Activated T-helper 1 cell treated with anti-CD3 and anti-CD28 coated beads, Interleukin-2, amount 50 U/mL, for 16 hours (primary cell): ENCODE measurements at places on chromosomes 13 and 19.

- DNase-seq, result peak; percentile 74
Measured at GRCh38 chr19:39328046-39328705, 7.5 kb upstream of the LRFN1 start.

DNA sequence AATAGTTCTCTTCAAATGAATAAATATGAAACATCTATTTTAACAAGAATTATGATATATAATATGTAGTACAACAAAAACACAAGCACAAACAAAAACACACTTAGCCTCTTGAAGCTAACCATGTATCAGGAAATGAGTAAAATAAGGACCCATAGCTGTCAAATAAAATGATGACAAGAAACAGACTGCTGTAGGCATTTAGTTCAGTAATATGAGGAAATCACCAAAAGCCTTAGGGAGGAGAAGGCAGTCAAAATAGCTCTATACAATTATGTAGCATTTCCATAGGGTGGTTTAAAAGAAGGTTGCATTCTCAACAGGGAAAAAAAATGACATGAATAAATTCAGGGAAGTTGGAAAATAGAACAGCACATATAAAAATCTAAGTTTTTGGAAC is 163.4 kb downstream of the PCDH20 start:
- no peak for DNase-seq

GRCh38 chr19:55259540-55260210 is 858 bp upstream of the PPP6R1 start:
- no peak for DNase-seq

- DNase-seq, result no peak
Measured at GRCh38 chr19:12788042-12788681, 3.1 kb upstream of the JUNB start.

GRCh38 chr19:38655148-38655824 is 7.8 kb downstream of the ACTN4 start:
- no peak for DNase-seq

DNA sequence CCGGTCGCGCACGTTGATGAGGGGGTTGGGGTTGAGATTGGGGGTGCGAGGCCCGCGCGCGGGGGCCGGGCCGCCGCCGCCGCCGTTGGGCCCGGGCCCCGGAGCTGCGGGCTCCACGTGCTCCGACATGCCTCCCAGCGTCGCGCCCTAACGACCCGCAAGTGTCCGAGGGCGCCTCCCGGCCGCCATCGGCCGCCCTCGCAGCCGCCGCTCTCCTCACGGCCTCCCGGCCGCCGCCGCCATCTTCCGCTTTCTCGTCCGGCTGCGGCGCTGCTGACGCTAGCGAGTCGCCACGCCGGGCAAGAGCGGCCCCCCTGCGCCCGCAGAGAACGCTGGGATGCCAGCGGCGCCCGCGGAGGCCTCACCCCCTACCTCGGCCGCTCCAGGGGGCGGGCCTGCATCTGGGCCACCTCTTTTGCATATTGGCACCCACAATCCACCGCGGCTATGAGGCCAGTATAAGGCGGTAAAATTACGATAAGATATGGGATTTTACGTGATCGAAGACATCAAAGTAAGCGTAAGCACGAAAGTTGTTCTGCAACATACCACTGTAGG is at the start of gene TMEM259:
TSS of gene TMEM259 (minus strand) at position 256 of the 558 bp plus-strand sequence. CDS start at position 129, 127 bp downstream.
- DNase-seq, result peak; percentile 97

GRCh38 chr13:26685606-26686005 is 75.0 kb downstream of the GPR12 start:
- no peak for DNase-seq

GRCh38 chr19:38004186-38004520 is 97.1 kb downstream of the SIPA1L3 start:
- no peak for DNase-seq

DNA sequence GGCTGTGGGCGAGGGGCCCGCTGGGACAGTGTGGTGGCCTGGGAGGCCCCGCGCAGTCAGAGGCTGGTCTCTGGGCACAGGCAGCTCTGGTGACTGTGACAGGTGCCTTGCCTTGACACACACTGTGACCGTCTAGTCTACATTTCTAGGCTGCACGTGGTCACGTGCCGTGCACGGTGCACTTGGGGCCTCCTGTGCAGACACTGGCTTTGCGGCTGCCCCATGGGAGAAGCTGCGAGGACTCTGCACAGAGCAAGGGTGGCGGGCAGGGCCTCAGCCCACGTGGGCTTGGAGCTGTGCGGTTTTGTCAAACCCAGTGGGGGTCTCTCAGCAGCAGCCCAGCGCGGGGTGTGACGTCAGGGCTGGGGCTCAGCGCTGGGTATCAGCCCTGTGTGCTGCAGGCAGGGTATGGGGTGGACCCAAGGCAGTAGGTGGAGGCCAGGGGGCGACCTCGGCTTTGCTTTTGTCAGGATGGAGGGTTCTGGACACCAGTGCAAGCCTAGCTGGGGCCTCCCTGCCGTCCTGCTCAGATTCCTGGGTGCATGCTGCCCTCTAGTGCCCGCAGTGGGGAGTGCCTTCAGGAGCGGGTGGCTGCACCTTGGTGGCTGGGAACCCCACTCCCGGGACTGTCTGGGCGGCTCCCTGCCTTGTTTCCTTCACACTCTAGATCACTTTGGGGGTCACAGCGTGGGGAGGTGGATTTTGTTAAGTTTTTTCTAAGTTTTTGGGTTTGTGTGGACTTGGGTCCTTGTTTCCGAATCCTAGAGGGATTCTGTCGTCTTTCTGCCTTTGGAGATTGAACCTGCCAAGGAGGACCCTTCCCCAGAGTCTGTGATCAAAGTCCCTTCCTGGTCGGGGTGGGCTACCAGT is 62.6 kb downstream of the KDM4B start:
- peak; percentile 71 for DNase-seq

GRCh38 chr19:45051929-45052579 is 13.2 kb downstream of the CLASRP start:
- no peak for DNase-seq

GRCh38 chr19:35522745-35523327 is 5.3 kb downstream of the SBSN start:
- no peak for DNase-seq

DNA sequence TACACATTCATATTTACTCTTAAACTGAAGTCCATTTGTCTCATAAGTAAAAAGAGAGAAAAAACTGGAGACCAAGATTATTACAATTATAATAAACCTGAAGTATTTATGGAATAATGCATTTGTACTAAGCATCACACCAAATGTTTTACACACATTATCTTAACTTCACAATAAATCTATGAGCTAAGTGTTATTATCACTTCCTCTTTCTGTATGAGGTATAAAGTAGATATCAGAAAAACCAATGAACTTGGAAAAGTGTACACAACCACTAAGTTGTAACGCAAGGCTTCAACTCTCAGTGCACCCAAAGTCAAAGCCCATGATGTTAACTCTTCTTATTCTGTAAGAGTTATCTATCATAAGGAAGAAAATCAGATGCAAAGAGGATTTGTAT is 274.7 kb downstream of the FGF14 start:
- no peak for DNase-seq

DNA sequence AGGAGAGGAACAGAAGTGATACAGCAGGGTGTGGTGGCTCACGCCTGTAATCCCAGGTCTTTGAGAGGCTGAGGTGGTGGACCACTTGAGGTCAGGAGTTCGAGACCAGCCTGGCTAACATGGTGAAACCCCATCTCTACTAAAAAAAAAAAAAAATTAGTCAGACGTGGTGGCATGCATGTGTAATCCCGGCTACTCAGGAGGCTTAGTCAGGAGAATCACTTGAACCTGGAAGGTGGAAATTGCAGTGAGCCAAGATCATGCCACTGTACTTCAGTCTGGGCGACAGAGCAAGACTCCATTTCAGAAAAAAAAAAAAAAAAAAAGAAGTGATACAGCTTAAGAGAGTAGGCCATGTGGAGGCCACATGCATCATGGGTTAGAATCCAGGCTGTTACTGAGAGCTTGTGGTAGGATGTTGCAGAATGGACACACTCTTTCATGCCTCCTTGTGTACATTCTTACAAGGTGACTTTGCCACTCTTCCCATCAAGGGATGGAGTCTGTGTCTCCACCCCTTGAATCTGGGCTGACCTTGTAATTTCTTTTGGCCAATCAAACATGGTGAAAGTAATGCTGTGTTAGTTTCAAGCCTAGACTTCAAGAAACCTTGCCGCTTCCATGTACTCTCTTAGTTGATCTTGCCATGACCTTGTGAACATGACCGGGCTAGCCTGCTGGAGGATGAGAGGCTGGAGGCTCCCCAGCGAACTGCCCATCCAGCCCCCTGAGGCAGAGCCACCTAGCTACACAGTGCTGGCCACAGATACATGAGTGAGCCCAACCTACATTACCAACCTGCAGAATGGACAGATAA is 12.3 kb downstream of the FAM187B start:
- DNase-seq, result no peak

GRCh38 chr13:74301258-74301935 is 167.2 kb upstream of the KLF12 start:
- no peak for DNase-seq

GRCh38 chr13:110583178-110583865 is 21.8 kb upstream of the RAB20 start:
- no peak for DNase-seq

- no peak for DNase-seq
Measured at GRCh38 chr13:20624213-20624612, 57.3 kb downstream of the IFT88 start.

- no peak for DNase-seq
Measured at GRCh38 chr13:48194379-48194754, 38.6 kb upstream of the ITM2B start.

DNA sequence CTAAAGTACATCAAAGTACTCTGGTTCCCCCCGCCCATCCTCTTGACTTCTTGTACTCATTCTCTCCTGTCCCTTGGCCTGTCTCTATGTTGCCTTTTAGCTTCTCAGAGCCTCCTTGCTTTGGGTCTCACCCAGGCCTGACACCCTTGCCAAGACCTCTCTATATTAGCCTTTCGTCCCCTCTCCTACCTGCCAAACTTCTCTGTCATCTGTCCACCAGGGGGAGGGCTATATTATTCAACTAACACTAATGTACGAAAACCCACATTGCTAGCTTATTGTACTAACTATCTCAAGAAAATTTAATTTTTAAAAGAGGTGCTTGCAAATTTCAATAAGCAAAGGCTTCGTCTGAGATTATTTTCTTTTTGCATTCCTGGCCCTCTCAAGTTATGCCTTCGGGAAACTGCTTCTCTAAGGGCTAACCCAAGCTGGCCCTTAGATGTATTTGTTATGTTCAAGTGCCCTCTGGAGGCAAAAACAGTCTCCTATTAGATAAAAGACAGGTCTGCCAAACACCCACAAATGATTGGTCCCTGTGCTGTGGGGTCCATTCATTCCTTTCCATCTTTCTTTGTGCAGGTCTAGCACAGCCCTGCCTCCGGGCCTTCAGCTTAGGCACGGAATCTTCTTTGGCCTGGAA is 6.3 kb upstream of the MRPS31 start:
- peak; percentile 11 for DNase-seq

DNA sequence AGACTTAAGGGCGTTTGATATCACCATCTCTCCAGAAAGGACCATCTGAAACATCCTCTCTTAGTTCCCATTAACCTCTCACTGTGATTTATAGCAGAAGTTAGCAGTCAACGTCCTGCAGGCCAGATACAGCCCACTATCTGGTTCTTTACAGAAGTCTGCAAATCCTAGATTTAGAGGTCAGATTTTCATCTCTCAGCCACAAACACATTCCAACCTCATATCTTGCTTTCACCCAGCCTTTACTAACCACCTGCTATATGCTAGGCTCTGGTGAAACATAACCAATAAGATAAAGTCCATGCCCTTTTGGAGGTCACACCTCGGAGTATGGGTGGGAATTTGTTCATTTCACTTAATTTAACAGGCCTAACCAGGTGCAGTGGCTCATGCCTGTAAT is 76.8 kb upstream of the CACNA1A start:
- DNase-seq, result no peak

GRCh38 chr13:97279913-97280312 is 57.8 kb downstream of the MBNL2 start:
- no peak for DNase-seq

DNA sequence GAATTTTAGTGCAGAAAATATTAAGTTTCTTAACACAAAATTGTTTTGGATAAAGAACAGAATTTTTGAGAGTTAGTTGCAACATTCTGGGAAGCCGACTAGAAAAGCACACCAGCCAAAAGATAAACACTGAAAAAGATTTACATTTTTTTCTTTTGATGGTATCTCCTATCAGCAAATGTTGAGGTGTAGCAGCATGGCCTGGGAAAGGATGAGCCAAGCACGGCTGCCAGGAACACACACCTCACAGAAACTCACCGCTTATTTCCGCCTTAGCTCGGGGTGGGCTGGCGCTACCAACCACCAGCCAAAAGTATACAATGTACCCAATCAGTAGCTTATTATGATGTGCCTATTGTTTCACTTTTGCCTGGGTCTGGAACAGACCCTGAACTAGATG is 134.7 kb downstream of the MIPEP start:
- DNase-seq, result no peak

GRCh38 chr13:48580185-48580803 is 47.4 kb upstream of the RCBTB2 start:
- peak; percentile 58 for DNase-seq

DNA sequence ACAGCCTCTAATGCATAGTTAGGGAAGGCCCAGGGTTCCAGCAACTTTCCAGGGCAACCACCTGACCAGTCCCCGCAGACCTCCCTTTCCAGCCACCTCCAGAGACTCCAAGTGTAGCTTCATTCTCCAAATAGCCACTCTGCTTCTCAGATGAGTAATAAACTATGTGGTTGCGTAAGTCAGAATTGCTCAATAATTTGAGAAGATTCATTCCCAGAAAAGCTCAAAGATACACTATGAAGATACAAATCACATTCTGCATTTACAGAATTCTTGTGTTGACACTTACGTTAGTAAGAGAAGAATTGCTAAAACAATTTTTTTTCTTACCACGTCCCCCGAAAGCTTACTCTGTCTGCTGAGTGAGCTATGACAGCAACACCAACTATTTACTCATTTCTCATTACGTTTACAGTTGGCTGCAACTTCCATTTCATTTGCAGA is 8.2 kb upstream of the LATS2 start:
- no peak for DNase-seq

- no peak for DNase-seq
Measured at GRCh38 chr19:16790051-16790450, 39.1 kb upstream of the SIN3B start.

DNA sequence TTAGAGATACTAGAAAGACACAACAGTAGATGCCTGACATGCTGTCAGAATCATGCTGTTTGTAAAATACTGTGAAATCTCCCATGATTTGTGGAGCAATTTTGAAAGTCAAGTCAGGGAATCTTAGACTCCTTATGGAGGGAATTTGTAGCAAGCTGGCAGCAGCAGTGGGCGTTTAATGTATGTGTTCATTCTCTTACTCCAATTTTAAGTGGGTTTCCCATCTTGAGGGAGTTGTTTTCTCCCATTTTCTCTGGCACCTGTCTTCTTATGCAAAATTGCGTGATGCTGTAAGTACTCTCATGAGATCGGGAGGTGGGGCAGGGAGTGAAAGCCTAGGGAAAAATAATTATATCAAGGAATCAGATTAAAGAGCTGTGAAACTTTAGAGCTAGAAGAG is 16.0 kb upstream of the GTF2F2 start:
- no peak for DNase-seq

- peak; percentile 58 for DNase-seq
Measured at GRCh38 chr19:1942078-1942933, 1.3 kb downstream of the CSNK1G2 start.
